Bronchial epithelial cell (primary cell): ENCODE measurements at places on chromosomes 4 and X.

GRCh38 chrX:133414406-133415275 is 648 bp downstream of the GPC4 start:
- no peak for DNase-seq

- DNase-seq, result no peak
Observed at GRCh38 chr4:113880240-113881028, 99.0 kb downstream of the ARSJ start.

GRCh38 chrX:135193740-135194139 is 22.5 kb upstream of the CT55 start:
- DNase-seq, result no peak

- no peak for DNase-seq
Observed at GRCh38 chr4:144565527-144566195, 80.3 kb upstream of the HHIP start.

DNA sequence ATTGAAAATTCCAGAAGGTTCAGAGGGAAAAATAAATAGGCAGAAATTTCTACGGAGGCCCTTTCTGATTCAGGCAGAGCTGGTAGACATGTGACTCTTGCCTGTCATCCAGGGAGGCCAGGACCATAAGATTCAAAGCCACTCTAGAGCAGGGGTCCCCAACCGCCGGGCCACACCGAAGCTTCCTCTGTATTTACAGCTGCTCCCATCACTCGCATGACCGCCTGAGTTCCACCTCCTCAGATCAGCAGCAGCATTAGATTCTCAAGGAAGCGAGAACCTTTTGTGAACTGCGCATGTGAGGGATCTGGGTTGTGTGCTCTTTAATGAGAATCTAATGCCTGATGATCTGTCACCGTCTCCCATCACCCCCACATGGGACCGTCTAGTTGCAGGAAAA is 72.2 kb downstream of the RWDD4 start:
- DNase-seq, result no peak

DNA sequence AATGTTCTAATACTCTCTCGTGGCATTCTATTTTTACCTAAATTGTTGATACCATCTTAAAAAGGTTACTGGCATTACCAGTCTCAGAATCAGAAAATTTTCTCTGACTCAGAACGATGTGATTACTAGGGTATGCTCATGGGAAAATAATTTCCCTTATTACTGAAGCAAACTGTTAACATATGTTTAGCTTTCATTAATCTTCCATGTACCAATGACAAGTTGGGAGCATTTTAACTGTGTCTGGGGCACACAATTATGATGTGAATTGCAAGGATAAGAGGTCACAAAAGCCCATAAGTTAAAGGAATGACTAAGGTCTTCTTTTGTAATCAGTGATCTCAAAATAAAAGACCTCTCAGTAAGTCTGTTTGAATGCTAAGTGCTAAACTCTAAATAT is 1254.6 kb downstream of the PCDH18 start:
- no peak for DNase-seq

- DNase-seq, result no peak
Observed at GRCh38 chrX:136080766-136081165, 66.6 kb upstream of the FHL1 start.

GRCh38 chr4:44448521-44449461 is at the start of gene KCTD8:
TSS of gene KCTD8 (minus strand) at chr4:44448809.
- DNase-seq, result peak; percentile 62

DNA sequence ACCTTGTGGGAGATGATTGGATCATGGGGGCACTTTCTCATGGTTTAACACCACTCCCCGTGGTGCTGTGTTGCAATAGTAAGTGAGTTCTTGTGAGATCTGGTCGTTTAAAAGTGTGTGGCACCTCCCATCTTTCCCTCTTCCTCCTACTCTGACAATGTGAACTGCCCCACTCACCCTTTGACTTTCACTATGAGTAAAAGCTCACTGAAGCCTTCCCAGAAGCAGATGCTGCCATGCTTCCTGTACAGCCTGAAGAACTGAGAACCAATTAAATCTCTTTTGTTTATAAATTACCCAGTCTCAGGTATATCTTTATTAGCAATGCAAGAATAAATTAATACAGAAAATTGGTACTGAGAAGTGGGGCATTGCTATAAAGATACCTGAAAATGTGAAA is 509.6 kb upstream of the CT83 start:
- no peak for DNase-seq

- DNase-seq, result no peak
Observed at GRCh38 chr4:39713691-39714090, 15.8 kb downstream of the UBE2K start.

DNA sequence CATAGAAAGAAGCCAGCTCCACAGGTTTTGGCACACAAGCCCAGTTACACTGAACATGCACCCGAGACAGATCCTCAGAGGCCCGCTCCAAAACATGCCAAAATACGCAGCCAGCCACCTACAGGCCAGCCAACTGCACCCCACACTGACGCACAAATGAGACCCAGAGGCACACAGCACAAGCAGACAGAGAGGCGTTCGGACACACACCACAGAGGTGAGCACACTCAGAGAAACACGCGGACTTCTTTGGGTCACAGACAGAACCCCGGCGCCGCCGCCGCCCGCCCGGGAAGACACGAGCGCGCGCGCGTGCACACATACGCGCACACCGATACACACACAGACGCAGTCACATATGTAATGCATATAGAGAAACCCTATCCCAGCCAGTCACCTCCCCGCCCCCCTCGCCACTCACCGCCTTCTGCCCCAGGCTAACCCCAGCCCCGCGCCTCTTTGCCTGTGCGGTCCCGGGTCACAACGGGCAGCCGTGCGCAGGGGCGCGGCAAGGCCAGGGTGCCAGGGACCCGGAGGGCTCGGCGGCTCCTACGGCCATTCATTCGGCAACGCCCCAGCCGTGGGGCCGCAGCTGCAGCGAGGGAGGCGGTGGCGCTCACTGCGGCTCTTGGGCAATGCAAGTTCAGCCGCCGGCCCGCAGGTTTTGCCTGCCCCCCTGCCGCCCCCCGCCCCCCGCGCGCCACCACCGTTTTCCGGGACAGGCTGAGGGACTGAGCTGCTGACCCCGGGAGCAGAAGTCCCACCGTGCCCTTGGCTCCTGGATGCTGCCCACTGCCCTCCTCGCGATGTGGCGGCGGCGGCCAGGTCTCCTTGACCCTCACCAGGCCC is 553 bp downstream of the SEPTIN6 start:
- DNase-seq, result peak; percentile 18

GRCh38 chr4:31411565-31411964 is 691.4 kb downstream of the PCDH7 start:
- no peak for DNase-seq

DNA sequence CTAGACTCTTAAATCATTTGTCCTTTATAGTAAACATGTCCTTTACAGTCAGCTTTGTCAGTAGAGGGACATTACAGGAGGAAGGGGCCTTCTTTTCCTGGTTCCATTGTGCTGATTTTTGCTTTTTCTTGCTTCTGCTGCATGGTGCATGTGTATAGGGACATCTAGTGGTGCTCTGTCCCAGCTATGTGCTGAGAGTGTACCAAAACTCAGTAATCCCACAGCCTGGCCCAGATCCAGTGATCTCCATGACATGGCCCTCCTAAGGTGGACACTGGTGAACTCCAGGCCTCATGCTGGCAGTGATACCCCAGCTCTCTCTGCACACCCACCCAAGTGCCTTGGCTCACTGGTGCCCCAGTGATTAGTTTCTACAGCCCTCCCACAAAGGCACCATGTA is 45.2 kb downstream of the MAGEB17 start:
- DNase-seq, result no peak

DNA sequence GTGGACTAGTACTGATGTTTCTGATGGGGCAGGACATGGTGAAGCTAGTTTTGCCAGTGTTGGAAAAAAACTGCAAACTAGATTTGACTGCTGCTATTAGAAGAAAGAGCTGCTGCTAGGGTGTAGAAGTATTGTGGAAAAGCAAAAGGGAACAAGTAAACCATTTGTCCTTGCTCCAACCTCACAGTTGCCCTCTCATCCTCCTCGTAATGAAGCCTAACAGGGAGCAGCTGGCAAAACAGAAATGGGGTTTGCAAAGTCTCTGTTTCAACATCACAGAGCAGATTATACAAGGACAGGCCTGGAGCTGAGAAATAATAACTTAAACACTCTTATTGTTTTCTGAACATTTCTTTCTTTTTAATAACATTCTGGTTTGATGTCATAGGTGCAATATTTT is 346.2 kb downstream of the MAGEB5 start:
- no peak for DNase-seq

DNA sequence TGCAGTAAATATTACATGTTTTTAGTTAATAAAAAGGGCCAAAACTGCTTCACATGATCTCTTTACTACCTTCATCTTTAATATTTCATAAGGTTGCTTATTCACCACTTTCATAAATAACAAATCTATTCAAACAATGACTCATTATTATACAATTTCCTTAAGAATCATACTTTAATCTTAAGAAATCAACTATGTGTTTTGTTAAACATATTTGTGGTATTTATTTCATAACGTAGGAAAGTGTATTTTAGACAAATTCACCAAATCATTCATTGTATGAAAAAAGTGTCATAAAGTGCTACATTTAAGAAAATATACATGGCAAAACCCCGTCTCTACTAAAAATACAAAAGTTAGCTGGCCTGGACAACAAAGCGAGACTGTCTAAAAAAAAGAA is 150.5 kb upstream of the RXFP1 start:
- DNase-seq, result peak; percentile 88

DNA sequence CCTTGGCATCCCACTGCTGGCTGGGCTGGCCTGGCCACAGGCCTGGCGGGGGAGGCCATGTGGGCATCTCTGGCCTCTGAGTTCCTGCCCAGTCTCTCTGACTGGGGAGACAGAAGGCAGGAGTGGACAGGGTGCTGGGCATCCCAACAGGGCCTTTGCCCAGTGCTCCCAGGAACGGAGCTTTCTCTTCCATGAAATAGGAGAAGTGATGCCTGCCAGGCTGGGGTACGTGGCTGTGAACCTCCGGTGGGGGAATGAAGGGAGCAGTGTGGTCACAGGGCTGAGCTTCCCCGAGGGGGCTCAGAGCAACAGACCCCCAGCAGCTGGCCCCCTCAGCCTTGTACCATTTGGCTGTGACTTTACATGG is 40.4 kb upstream of the HMX1 start:
- no peak for DNase-seq

GRCh38 chrX:12138361-12139313 is at the start of gene FRMPD4:
TSS of gene FRMPD4 (plus strand) at chrX:12138473. CDS start at chrX:12138972, 499 bp downstream.
- no peak for DNase-seq

GRCh38 chrX:69100478-69100877 is 64.8 kb downstream of the PJA1 start:
- DNase-seq, result no peak

- DNase-seq, result peak; percentile 68
Observed at GRCh38 chr4:19703391-19703790, 548.3 kb upstream of the SLIT2 start.

GRCh38 chrX:1336948-1337779 is 579 bp downstream of the IL3RA start:
- DNase-seq, result no peak

- DNase-seq, result no peak
Observed at GRCh38 chr4:118935819-118936218, 47.2 kb downstream of the SYNPO2 start.

- DNase-seq, result peak; percentile 52
Observed at GRCh38 chr4:102217345-102217744, 127.9 kb downstream of the SLC39A8 start.

DNA sequence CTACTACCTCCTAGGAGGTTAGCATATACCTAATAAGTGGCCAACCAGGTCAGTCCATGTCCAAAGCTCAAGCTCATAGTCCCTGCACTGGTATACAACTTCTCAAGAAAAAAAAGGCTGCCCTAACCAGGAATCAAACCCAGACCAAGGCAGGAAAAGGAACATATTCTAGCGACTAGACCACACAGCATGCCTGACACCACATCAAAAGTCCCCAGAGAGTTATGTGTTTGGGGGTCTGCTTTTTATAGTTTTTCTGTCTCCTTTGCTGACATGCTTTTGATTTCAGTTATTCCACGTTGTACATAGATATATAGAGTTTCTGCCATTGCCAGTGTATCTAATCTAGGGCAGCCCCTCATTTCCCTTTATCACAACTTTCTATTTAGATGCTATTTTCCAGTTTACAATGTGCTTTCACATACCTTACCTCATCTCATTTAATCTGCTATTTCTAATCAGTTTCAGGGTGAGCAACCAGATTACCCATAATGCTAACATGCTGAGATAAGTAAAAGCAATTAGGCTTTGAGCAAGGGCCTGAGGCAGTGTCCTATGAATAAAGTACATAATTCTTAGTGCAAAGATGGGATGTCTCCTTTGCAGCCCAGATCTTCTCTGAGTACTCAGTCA is 17.8 kb downstream of the ARHGEF6 start:
- no peak for DNase-seq

DNA sequence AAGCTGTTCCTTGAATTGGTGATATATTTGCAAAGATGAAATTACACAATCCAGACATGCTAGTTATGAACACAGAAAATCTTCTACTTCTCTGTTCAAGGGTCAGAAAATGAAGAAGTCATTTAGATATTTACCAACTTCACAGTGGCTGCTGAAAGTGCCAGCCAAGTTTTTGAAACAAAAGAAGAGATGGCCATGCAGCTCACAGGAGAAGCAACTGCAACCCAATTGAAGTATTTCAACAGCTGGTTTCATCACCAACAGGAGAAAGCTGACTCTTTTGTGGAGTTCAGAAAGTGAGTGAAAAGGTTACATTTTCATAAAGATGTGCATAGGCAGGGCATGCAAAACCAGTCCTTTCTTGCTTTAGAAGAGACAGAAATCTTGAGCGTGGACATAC is 70.1 kb upstream of the LSM6 start:
- no peak for DNase-seq

DNA sequence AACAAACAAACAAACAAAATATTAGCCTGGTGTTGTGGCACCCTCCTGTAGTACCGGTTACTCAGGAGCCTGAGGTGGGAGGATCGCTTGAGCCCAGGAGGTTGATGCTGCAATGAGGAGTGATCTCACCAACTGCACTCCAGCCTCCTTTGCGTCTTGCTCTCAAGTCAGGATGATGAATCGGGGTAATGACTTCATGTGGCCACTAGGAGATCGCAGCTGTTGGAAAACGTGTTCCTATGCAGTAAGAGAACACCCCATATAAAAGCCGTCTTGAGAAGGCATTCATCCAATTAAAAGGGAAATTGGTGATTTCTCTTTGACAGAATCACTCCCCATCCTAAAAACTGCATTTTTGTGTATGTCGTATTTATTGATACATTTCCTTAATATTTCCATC is 6.9 kb downstream of the CCNB3 start:
- peak; percentile 18 for DNase-seq

GRCh38 chr4:71268166-71268565 is 70.7 kb upstream of the SLC4A4 start:
- DNase-seq, result no peak

- no peak for DNase-seq
Observed at GRCh38 chrX:16770970-16771482, 15.2 kb upstream of the TXLNG start.
